K562 (cell line): ENCODE measurements at places on chromosomes 4 and X. TPM values are rescaled to one million over a fixed set of nuclear protein-coding genes. Genes with fewer than 3 reads are reported as not detected.
A peak's percentile ranks its signal among the peaks of the same experiment; 100 is the strongest.

DNA sequence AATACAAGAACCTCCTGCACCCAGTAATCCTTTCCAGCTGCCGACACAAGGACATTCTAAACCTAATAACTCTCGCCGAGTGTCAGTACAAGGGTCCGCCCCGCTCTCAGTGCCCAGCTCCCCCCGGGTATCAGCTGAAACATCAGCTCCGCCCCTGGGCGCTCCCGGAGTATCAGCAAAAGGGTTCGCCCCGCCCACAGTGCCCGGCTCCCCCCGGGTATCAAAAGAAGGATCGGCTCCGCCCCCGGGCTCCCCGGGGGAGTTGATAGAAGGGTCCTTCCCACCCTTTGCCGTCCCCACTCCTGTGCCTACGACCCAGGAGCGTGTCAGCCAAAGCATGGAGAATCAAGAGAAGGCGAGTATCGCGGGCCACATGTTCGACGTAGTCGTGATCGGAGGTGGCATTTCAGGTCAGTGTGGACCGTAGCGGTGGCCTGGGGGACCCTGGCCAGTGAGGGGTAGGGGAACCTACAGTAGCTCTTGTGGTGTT is at the start of gene MAOA:
Gene MAOA (plus strand): TSS at position 295 of the 490 bp plus-strand sequence. CDS start 43 bp downstream, at position 338.
- no peak for DNase-seq

DNA sequence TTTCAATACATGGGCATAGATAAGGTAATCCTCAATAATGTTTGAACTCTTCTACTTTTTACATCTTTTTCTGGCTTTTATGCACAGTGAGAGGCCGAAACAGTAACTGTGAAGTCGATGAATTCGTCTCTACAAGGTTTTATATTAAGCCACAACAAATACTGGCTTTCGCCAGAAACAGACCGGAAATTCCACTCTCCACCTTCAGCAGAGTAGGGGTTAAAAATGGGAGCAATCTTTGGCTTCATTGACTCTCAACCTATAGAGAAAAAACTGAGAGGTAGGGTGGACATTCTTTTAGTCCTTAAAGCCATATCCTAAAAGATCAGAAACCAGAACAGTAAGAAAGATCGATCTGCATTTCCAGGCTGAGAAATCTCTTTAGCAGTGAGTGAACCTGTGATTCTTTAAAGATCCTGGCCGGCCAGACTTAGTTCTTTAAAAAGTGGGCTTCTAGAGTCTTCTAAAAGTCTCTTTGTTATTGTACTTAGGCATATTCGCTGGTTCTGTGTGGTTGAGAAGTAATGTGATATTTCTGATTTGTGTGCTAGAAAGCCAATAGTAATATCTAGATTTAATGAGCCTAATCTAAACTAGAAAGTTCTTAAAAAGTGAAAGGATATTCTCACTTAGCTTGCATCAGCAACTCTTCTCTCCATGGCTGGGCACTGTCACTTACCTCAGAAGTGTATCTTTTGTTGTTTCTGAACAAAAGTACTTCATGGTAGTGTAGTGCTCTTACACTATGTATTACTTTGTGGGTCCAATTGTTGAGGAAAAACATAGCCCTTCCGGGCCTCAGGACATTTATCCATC is 2.0 kb downstream of the HSPA4L start:
- DNase-seq: peak; percentile 20

DNA sequence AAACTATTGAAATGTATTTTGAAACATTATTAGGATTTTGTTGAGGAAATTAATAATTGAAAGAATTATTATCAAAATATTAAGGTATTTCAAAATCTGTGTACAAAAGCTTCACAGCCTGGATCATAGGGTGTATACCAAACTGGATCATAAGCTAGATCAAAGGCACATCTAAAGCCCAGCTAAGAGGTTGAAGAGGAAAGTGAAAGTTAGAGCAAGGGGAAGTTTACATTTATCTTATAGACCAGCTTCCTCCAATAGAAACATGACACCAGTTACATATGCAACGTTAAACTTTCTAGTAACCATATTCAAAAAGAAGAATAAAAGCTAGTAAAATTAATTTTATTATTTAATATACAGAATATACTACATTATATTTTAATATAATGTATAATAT is 227.2 kb upstream of the BMP3 start:
- DNase-seq: no peak

Gene SPIN4
- 23.7 and 24.5 TPM in 2 replicates for total RNA-seq

GRCh38 chrX:131316260-131316659 is 27.2 kb upstream of the IGSF1 start:
- DNase-seq: no peak

Gene PSMD10
- total RNA-seq: 55.2 and 58.0 TPM in 2 replicates

DNA sequence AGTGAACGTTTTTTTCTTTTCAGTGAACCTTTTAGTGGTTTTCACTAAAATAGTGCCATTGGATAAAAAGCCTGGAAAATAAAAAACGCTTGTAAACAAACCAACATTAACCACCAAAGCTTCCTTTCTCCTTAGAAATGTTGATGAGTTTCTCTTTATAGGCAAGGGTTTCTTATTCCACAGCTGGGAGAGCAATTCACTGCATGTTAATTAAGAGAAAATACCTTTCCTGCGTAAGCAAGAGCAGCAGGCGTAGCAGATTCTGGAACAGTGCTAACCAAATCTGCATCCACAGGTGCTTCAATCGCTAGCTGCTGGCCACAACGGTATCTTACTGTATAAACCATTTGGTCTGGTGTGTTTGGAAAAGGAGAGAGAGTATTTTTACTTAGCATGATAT is 13.3 kb upstream of the AASDH start:
- DNase-seq: no peak

Gene ODAPH
- not detected in 2 replicates for total RNA-seq

Gene CPLX1
- 2.1 and 3.3 TPM in 2 replicates for total RNA-seq

DNA sequence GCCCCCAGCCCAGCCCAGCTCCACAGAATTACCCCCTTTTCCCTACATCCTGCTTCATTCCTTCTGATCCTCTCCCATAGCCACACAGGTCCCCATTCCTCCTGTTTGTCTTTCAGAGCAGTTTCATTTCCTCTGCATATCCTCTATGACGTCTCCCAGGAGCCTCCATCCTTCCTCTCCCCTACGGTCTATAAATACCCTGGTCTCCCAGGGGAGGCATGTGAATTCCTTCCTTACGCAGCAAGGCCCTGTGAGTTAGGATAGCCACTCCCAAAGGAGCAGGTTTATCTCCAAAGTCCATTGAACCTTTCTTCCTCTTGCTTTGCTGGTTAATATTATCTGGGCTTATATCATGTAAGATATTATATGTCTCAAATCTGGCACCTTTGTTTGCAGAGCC is 8.4 kb upstream of the APLN start:
- DNase-seq: no peak

DNA sequence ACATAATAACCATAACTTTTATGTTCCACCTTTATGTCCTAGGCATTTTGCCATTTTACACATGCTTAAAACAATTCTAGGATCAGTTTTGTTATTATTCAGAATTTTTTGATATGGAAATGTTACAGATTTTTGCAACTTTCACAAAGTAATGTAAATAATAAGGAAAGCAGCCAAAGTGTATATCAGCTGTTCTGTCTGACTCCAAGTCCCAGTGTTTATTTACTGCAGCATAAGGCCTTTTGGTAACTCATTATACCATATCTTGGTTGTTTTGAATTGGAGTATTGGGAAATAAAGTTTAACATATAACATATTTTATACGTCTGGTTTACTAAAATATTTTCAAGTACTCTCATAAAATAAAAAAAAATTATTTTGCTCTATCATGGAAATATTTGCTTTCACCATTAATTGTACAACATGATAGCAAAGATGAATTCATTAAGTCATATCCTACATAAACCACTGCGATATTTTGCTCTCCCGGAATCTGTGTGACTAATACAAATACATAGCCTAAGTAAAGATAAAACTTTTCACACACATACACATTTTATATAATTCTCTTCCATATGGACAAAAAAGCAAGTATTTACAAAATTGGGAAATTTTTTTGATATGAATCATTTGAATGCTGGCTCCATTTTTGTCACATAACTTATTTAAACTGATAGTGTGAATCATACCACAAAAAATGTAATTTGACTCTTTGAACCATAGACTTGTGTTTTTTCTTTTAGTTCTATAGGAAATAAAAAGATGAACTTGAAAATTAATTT is 399.0 kb downstream of the PABPC4L start:
- no peak for DNase-seq

DNA sequence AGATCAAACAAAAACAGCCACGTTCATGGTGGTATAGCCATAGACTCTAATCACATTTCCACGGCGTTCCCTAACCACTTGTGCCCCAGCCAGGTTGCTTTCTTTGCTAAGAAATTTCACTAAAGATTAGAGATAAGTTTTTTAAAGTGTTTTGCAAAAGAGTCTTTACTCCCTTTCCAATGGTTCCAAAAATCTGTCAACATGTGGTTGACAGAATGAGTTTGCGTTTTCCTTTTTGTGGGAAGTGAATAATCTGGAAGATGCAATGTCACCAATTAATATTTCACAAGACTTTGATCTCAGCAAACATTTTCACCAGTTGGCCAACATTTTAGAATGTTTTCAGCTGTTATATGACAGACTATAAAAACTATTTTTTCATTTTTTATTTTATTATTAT is 35.3 kb downstream of the CXCL1 start:
- peak; percentile 15 for DNase-seq

GRCh38 chr4:128332081-128332480 is 44.5 kb upstream of the PGRMC2 start:
- no peak for DNase-seq

- peak; percentile 51 for DNase-seq
Observed at GRCh38 chr4:98260047-98260578, 1.1 kb upstream of the RAP1GDS1 start.

Gene TAF1
- 37.3 and 42.6 TPM in 2 replicates for total RNA-seq

Gene GAGE12H
- total RNA-seq: not detected in 2 replicates

Gene KDR
- total RNA-seq: 0.11 and 0.13 TPM in 2 replicates

DNA sequence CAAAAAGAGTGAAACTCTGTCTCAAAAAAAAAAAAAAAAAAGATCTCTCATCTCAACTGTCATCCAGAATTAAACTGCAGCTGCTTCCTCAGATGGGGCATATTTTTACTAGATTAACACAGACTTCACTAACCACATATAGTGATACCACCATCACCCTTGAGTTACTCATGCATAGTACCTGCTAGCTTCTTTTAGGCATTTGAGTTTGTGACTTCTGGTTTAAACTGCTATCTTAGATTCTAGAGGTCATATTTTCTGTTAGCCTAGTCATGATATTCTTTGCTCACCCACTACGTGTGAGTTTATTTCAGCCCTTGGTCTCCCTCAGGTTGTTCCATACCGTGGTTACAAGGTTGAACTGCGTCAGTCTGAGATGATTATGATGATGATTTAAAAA is 154.9 kb upstream of the BMP3 start:
- no peak for DNase-seq

Gene SLITRK4
- total RNA-seq: not detected in 2 replicates

DNA sequence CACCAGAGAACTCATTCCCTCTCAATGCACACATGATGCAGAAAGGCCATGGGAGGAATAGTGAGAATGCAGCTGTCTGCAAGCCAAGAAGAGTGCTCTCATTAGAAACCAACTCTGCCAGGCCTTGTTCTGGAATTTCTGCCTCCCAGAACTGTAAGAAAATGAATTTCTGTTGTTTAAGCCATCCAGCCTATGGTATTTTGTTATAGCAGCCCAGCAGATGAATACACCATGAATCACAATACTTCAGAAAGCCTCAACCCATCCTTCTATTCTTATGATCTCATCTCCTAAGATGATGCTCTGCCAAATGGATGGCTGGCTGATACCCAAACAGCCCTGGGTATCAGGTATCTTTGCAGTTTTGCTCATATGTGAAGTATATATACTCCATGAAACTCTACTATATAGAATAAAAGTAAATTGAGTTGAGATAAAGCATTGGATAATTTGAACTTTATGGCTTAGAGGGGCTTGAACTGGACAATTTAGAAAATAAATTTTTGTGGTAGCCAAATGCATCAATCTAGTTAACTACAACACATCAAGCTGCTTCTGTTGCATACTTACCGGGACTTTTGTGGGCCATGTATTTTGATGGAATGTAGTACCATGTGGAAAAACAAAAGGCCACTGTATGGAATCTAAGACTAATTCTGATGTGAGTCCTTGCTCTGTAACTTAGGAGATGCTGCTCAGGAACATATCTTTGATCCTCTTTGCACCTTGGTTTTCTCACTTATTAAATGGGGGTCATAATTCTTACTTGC is 245.9 kb downstream of the HS3ST1 start:
- DNase-seq: no peak

DNA sequence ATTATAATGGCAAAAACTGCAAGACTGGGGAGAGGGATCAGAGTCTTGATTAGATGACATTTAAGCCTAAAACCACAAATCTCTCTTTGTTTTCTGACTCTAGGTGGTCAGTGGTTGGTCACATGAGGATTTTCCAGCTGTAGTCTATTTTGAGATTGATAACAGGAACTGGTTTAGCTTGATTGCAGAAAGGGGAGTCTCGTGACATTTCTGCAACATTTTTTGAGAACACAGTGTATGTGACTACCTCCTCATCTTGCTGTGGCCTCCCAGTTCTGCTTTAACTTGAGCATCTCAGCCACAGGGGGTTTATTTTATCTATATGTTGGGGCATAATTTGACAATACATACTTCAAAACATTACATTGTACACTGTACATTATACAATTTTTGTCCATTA is 726.4 kb upstream of the MAGEB2 start:
- no peak for DNase-seq

Gene PPBP
- not detected in 2 replicates for total RNA-seq

DNA sequence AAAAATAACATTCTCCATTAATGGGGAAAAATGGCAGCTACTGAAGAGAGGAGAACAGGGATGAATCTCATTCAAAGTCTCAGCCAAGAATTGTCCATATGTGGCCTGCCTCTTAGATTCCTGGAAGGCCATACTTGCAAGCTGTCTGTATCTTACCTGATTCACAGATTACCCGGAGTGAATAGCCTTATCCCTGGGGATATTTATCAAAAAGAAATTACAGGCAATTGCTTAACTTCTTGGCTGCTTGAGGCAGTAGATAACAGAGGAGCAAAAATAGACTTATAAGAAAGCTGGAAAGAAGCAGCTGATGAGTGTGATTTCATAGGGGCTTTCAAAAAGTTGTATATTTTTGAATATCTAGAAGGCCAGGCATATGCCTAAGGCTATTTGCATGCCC is 68.8 kb upstream of the PPP1R2C start:
- DNase-seq: no peak

DNA sequence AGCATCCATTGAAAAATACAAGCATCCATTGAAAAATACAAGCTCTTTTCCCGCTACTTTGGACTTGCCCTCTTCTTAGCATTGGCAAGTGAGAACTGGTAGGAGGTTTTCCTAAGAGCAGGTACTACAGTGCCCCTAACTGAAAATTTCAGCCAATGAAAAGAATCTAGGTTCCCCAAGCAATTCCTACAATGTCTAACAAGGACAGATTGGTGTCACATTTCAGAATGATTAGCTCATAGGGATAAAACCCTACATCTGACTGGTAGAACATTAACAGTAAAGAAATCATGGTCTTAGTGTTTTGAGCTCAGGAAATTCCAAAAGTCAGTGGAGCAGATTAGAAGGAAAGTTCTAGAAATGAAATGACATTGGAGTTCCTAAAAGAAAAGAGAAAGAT is 68.6 kb upstream of the QRFPR start:
- no peak for DNase-seq

GRCh38 chrX:27976284-27976683 is 5.0 kb downstream of the DCAF8L1 start:
- DNase-seq: no peak

Gene IDH3G
- 64.0 and 67.1 TPM in 2 replicates for total RNA-seq

- DNase-seq: no peak
Observed at GRCh38 chr4:145933134-145933533, 5.5 kb downstream of the ZNF827 start.

GRCh38 chr4:87974856-87975462 is 555 bp upstream of the SPP1 start:
- no peak for DNase-seq

GRCh38 chr4:3317656-3318211 is 24.9 kb downstream of the RGS12 start:
- DNase-seq: no peak

Gene UCHL1
- 0.42 and 0.58 TPM in 2 replicates for total RNA-seq
